ENCODE measurements at places on chromosomes 12 and 14. TPM values are rescaled to one million over a fixed set of nuclear protein-coding genes. Genes with fewer than 3 reads are reported as not detected.

The KRT71 gene
- total RNA-seq, result not detected

The ACSM4 gene
- total RNA-seq, result not detected

The HOXC12 gene
- not detected for total RNA-seq

The IQSEC3 gene
- 1.3 TPM for total RNA-seq

The KRT78 gene
- total RNA-seq, result not detected
